ENCODE measurements at places on chromosomes 2 and 18.

DNA sequence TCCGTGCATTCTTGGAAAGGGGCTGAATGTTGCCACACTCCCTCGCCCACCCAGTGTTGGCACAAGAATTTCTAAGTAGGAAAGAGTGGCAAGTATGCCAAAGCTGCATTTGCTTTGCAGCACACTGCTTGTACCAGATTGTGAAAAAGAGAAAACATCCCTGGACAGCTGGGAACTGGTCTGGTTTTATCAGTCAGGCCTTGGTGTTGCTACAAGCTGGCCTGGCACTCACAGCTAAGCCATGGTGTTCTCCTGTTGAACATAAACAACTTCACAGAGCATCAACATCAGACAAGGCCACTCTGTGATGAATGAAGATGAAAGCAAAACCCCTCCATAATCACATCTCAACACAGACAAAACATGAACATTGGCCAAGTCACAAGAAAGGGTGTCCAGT lies 4.2 kb upstream of the TRABD2A start:
- DNase-seq, result no peak

- peak; percentile 71 for DNase-seq
Measured at GRCh38 chr2:57720728-57721627, 325.6 kb upstream of the VRK2 start.

DNA sequence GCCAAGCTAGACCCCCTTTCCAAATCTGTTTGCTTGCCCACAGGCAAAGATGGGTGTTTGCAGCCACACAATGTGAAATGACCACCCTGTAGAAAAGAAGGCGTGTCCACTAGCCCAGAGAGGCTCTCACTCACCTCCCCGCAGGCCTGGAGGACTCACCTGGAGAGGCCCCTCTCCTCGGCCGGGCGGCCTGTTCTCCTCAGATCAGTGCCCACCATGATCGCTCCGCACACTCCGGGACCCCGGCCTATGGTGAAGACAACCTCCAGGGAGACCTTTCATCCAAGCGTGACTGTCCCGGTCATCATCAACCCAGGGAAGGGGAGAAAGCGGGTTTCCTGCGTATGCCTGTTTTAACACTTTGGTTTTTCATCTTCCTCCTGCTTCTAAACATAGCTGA lies 328.7 kb upstream of the SALL3 start:
- DNase-seq, result no peak

- no peak for DNase-seq
Measured at GRCh38 chr2:51667679-51668078, 635.7 kb upstream of the NRXN1 start.

DNA sequence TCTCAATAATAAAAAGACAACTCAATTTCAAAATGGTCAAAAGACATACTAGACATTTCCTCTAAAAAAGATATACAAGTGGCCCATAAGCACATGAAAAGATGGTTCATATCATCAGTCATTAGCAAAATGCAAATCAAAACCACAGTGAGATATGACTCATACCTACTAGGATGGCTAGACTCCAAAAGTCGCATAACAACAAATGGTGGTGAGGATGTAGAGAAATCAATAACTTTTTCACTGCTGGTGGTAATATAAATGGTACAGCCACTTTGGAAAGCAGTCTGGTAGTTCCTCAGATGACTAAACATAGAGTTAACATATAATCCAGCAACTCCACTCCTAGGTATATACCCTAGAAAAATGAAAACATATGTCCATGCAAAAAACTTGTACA lies 242.3 kb upstream of the NOL4 start:
- peak; percentile 16 for DNase-seq

- DNase-seq, result no peak
Measured at GRCh38 chr2:19835781-19836281, 66.0 kb downstream of the TTC32 start.

DNA sequence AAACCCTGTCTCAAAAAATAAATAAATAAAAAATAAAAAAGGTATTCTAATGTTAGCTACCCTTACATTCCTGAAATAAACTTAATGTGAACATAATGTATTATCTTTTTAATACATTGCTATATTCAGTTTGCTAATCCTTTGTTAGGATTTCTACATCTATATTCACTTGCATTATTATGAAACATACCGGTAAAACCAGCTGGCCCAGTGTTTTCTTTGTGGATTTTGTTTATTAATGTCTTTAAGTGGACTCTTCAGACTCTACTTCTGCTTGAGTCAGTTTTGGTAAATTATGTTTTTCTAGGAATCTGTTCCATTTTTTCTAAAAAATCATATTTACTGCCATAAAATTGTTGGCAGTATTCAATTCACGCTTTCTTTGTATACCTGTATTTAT lies 34.5 kb downstream of the PTPN2 start:
- no peak for DNase-seq

DNA sequence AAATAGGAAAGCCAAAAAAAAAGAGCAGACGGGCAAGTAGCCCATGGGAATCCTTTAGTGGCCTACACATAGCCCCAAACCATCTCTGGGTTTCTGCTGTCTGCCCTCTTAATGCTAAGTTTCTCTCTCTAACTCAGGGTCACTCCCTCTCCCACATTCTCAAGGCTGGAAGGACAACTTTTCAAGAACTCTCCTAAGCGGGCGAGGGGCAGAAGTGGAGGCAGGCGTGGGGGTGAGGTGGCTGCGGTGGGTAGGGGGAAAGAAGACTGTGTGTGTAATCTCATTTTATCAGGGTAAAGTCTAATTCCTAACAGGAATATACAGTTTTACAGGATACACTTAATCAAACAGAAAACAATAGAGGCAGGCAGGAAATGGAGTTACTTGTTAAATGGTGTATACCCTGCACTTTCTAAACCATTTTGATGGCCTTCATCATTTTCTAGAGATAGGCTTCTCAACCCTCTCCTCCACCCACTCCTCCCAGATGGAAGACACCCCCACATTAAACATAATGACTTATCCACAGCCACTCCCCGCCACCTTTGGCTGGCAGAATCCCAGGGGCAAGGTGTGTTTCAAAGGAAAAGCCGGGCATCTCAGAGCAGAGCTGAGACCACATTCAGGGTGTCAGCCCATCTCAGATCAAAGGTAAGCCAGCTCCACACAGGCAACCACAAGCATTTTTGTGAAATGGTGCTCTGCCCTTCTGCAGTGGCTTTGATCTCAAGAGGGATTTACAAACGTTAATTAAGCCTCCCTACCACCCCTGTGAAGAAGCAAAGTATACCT lies 6.8 kb downstream of the SMAD7 start:
- no peak for DNase-seq

DNA sequence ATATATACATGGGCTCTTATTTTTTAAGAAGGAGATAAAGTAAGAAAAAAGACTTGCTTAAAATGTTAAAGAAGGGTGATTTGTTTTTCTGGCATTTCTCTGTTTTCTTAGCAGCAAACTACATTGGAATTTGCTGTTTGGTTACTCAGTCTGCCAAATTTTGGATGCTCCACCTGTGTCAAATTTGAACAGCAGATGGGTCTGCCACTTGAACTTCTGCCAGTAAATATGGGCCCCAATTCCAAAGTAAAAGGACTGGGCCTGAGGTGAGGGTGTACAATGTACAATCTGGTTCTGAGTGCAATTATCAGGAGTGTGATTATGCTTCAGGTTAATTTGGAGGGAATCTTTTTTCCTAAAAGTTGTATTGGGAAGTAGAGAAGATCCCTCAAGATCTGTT lies 794.5 kb downstream of the DSC3 start:
- DNase-seq, result no peak

DNA sequence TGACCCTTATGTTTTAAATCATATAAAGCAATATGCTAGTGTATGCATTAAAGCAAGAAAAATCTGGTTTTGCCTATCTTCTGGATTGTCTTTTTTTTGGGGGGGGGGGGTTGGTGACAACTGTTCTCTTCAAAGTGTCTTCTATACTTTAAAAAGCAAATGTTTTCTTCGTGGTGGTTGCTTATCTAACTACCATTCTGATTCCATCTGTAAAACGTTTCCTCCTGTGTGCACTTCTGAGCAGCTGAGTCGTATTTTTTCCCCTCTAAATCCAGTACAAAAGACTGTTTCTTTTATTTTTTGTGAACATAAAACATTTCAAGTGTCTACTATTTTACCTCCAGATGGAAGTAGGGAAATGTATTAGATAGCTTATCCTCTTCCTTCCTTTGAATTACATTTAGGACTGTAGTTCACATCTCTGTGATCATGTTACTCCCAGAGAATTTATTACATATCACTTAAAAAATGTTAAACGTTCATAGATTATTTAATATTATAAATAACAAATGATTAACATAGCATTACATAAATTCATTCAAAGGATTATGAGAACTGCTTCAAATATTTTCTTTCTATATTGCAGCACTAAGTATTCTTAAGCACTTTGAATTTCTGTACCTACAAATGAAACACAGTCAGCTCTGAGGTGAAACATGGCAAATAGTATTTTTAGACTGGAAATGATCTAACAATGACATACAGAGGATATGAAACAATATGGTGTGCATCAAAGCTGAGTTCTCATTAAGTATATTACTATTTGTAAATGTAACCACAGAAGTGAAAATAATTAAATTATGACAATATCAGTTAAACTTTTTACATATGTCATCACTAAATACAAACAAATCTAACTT lies 56.4 kb downstream of the SCN3A start:
- DNase-seq, result no peak

DNA sequence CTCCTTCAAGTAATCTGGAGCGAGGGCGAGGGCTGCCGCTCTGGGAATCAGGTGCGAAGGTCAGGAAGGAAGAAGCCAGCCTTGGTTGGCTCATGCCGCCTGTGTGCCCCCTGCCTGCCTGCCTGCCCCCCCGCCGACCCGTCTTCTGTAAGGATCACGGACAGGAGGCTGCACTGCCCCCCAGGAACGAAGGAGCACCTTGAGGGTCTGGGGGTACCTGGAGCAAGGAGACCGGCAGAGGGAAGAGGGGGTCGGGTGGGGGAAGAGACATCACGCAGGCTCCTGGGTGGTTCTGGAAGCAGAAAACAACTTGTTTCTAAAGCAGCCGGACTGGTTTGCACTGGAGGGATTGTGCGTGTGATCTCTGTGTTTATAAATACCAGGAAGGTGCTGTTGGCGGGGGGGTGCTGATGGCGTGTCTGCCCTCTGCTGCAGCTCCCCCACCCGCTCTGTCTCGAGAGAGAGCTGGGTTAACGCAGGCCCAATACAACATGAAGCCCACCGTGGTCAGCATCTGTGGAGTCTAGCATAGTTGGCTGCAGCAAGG lies 1.7 kb downstream of the FOSL2 start:
- DNase-seq, result peak; percentile 64

DNA sequence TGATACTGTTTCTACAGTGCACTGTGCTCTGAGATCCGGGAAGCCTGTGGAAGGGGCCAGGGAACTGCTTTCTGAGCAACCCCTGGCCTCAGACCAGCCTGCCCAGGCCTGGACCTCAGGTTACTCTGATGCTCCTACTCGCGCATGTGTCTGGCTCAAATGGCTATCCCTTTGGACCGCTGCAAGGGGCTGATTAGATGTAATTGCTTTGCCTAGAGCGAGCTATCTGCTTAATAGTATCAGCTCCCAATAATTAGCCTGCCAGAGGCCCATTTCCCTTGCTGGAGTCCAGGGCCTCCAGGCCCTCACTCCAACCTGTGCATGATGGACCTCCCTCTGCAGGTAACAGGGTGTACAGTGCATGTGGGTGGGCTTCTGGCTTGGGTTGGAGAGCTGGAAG lies 7.2 kb upstream of the KCNK3 start:
- DNase-seq, result no peak

DNA sequence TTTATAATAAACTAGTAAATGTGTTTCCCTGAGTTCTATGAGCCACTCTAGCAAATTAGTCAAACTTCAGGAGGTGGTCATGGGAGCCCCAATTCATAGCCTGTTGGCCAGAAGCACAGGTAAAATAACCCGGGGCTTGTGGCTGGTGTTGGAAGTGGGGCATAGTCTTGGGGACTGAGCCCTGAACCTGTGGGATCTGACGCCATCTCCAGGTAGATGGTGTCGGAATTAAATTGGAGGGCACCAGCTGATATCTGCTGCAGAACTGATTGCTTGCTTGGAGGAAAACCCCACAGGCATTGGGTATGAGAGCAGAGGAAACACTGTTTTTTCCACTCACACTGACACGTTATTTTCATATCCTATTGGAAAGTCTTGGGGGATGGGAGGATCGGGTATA lies 14.1 kb downstream of the NMS start:
- DNase-seq, result no peak

- no peak for DNase-seq
Measured at GRCh38 chr2:33573657-33574056, 25.4 kb downstream of the FAM98A start.

DNA sequence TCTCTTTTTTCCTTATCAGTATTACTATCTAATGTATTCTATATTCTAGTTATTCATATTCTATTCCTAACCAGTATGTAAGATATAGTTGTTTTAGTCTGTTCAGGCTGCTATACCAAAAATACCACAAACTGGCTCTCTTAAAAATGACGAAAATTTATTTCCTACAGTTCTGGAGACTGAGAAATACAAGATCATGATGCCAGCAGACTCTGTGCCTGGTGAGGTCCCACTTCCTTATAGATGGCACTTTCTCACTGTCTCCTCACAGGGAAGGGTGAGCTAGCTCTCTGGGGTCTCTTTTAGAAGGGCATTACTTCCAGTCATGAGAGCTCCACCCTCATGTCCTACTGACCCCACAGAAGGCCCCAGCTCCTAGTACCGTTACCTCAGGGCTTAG lies 4.8 kb upstream of the ARHGAP15 start:
- no peak for DNase-seq

DNA sequence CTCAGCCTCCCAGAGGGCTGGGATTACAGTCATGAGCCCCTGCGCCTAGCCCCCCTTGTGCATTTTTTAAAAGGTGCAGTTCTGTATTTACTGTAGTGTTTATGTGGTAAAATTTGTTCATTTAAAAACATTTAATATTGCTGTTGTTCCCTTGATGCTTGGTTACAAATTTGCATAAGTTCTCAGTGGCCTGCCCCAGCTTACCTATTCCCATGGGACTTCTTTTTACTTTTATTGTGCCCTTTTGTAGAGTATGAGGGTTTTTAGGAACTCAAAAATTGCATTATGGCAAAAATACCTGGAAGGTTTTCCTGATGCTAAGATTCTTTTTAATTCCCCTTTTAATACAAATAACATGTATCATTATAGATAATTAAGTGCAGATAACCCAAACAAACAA lies 63.0 kb downstream of the DGKD start:
- no peak for DNase-seq

- DNase-seq, result peak; percentile 16
Measured at GRCh38 chr18:79577451-79578395, 101.9 kb upstream of the CTDP1 start.

DNA sequence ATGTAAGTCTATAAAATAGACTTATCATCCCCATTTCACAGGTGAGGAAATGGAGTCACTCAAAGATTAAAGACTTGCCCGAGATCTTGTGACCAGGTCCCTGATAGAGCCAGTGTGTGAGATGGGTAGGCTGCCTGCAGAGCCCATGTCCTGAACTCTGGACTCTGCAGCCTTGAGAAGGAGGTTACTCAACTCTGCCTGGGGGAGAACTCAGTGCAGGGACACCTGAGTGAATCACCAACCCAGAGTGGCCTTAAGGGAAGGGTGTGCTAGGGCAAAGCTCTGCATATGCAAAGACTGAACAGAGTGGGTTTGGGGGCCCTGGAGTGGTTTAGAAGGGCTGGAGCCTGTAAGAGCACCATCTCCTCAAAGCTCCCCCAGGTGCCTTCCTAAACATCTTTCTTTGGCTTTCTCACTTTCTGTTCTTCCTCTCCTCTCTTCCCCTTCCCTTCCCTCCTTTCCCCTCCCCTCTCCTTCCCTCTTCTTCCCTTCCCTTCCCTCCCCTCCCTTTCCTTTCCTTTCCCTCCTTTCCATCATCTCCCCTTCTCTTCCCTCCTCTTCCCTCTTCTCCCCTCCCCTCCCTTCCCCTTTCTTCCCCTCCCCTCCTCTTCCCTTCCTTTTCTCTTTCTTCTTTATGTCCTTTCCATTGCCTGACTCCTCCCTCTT lies 67.6 kb downstream of the CELF4 start:
- DNase-seq, result no peak

- peak; percentile 78 for DNase-seq
Measured at GRCh38 chr2:96537066-96537733, 648 bp downstream of the ARID5A start.

All from M059J (cell line).